Airway epithelial cell (primary cell): ENCODE measurements at places on chromosomes 11 and 22. TPM values are rescaled to one million over a fixed set of nuclear protein-coding genes. Genes with fewer than 3 reads are reported as not detected.

The TBX1 gene
- 21.6 and 34.4 TPM in 2 replicates for total RNA-seq

The NFAM1 gene
- total RNA-seq, result 0.07 TPM in 1 of 2 replicates, not detected in the other

The CCDC15 gene
- 1.7 and 2.5 TPM in 2 replicates for total RNA-seq

The OR2D2 gene
- not detected in 2 replicates for total RNA-seq

The GRIA4 gene
- total RNA-seq, result not detected in 2 replicates

The TSSK2 gene
- not detected in 2 replicates for total RNA-seq

The POU2AF2 gene
- not detected in 2 replicates for total RNA-seq
